Lung (tissue), 17 donors: ENCODE measurements at places on chromosomes 4 and X. TPM values are rescaled to one million over a fixed set of nuclear protein-coding genes. Genes with fewer than 3 reads are reported as not detected.

Gene ZNF81
- 11.8 TPM for total RNA-seq

Gene ADAMTS3
- total RNA-seq = 12.9 TPM

Gene NDP
- total RNA-seq = not detected

Gene TBX22
- not detected for total RNA-seq

Gene SYN1
- 1.3 TPM for total RNA-seq

Gene PDZD11
- 25.6 TPM for total RNA-seq

Gene MAGEB17
- not detected for total RNA-seq

Gene GAGE2A
- 0.52 TPM for total RNA-seq
